ENCODE measurements at places on chromosomes 2 and 18.
A peak's percentile ranks its signal among the peaks of the same experiment; 100 is the strongest.

DNA sequence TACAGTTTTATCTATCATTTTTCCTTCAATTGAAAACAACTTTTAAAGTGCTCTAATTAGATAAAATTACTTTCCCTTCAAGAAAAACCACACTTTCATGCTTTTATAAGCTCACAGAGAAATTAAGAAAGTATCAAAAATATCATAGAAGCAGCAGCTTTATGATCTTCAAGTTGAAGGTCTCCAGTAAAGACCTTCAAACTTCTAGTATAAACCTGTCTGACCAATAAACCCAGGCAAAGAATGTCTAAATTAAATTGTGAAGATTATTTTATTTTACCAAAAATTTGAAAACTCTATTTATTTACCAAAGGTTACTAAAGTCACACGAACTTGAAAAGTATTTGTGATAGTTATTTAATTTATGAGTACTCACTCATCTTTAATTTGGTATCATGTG lies 9.3 kb upstream of the SCTR start:
- no peak for DNase-seq

DNA sequence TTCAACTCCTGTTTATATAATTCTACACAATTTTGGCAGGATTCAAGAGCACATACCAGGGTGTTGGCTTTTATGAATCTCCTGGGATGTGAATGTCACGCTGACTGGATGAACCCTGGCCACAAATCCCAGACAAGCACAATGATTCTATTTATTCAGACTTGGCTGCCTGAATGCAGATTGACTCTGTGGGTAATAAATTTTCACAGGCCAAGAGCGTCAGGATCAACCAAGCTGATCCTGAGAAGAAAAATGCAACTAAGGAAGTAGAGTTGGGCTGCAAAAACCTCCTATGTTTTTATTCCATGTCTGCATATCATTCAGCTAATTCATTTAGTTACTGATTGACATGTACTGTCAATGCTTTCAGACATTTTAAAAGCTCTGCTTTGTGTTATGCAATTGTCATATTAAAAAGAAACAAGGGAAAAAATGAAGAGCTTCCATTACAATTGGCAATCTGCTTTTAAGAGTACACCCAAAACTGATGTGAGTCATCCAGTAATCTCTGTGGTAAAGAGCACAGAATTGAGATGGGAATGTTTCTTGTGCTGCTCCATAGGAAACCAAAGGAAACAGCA lies 173.0 kb upstream of the REV1 start:
- DNase-seq: no peak

GRCh38 chr2:31347750-31348149 lies 66.8 kb downstream of the XDH start:
- DNase-seq: no peak

GRCh38 chr2:148282201-148282600 lies 261.3 kb downstream of the MBD5 start:
- no peak for DNase-seq

DNA sequence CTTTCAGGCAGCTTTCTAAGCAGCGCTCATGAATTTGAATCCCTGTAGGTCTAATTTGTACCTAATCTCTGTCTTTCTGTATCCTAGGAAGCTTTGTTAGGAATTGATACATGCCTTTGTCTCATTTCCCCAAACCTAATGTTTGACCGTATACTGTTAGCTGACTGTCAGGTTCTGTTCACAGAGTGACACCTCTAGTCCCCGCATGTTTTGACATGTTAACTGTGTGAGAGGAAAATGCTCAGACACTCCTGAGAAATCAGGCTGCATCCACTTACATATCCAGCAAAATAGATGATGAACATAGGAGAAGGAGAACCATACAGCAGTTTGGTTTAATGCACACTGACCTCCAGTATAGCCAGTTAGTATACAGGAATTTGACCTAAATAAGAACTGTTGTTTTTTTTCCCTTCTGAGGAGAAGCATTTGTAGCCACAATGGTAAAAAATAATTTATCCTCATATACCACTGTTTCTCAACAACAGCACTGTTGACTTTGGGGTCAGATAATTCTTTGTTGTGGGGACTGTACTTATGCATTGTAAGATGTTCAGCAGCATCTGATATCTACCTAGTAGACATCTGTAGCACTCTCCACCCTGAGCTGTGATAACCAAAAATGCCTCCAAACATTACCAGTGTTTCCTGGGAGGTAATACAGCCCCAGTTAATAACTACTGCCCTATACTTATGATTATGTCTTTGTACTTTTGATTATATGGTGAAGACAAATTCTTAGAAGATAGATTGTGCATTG lies 130.9 kb downstream of the NCOA1 start:
- DNase-seq: no peak

DNA sequence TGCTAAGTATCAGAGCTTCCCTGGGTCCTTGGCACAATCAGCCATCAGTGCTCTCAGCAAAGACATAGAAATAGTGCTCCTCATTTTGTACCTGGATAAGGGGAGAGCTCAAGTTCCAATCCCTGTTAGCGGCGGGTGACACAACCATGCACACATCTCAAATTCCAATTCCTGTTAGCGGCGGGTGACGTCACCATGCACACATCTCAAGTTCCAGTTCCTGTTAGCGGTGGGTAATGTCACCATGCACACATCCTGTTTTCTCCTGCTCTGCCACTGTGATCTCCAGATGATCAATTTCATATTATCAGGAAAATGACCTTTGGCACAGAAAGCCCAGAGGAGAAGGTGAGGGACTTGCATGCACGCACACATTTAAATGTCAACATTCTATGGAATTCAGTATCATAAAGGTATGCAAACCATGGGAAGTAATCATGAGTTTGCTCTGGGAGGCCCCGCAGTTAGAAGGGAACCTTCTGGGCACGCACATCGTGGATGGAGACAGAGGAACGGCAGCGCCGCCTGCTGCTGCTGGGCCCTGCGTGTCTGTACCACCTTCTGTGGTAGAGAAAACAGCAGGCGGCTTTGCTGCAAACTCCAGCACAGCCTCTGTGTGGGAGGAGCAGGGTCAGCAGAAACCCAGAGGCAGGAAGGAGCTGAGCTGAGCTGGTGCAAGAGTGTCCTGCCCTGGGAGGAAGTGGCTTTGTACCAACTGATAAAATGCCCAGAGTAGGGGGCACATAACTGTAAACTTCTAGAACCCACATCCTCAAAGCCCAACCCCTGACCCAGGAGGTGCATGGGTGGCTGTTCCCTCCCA lies 77.8 kb downstream of the MBP start:
- DNase-seq: peak; percentile 81

DNA sequence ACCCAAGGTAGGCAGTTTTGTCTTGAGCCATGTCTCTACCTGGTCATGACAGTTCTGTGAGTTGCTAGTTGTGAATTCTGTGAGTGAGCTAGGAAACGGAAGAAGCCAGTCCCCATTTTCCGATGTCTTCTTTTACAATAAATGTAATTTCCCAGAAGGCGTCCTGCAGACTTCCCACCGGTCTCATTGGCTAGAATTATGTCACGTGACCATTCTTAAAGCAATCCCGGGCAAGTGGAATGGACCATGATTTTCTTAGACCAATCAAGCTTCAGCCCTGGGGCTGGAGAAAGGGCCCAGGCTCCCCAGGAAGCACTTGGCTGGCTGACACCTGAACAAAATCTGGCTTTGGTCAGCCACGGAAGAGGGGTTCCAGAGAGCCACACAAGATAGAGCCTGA lies 10.6 kb downstream of the TMEM178A start:
- DNase-seq: no peak

- no peak for DNase-seq
These were observed 85.6 kb downstream of the IKZF2 start for GRCh38 chr2:213065583-213066442.

DNA sequence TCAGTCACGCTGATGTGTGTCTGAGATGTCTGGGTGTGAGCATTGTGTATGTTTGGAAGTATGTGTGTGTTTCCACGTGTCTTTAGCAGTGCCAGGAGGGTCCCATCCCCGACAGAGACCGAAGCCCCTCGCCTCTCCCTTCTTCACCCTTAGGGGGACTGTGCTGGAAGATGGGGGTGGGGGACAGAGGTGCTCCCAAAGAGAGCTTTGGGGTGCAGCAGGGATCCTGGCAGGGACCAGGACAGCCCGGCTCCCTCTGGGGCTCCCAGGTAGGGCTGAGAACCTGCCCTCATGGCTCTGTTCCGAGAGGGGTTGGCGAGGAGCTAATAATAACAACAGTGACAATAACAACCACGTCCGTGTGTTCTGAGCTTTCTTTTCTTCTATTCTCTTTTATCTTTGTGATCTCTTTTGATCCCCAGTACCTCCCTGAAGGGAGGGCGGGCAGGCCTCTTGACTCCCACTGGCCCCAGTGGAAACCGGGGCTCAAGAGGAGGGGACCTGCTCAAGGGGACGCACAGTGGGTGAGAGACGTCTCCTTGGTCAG lies 57.6 kb downstream of the SMAD7 start:
- DNase-seq: no peak

DNA sequence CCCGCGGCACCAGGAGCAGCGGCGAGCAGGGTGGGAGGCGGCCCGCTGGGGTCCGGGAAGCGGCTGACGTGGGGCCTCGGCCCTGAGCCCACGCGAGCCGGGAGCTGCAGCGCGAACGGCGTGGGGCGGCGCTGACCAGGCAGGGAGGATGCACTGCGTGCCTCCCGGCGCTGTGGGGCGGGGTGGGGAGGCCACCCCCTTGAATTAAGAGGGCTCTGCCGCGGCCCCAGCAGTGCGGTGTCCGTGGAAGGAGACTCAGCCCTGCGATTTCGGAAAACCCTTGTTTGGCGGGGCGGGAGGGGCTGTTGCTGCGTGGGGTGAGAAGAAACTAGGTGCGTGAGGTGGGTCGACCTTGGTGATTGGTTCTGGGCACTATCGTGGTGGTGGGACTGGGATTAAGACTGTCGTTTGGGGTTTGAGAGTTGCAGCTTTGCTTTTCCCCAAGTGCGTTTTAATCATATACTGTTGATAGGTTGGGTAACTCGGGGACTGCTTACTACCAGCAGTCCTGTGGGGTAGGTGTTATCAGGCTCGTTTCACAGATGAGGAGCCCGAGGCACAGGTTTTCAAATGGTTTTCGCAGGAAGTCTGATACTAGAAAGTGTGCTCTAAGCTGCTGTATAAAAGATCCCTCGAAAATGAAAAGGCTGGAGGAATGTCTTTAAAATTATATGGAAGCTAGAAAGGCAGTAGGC lies 722 bp downstream of the ACSL3 start:
- peak; percentile 55 for DNase-seq

GRCh38 chr2:1571477-1572417 lies 158.5 kb downstream of the TPO start:
- DNase-seq: no peak

DNA sequence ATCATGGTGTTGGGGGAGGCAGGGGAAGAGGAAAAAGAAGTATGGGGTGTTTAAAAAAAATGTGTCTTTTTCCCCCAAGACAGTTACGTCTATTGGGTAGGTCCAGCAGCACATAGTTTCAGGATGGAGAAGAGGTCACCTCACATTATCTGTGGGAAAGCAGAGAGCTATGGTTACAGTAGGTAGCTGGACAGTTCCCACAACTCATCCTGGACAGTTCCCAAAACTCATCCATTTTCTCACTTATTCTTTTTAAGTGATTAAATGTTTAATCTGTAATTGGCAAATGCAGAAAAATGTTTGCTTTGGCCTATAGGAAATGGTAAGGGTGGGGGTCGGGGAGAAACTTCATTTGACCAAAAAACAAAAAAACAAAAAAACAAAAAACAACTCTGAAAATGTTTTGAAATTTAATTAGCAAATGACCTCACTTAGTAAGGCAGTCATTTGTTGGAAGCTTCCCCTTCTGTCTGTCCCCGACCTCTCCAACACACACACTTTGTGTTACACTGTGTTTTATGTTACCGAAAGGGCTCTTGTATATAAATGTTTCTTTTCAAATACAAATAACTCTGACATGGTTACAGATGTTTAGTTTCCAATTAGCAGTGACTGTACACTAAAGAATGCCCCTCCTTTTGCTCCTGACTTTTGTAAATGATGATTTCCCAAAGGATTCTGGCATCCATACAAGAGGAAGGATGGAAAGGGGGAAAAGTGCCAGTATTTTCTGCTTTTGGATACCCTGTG lies 173.3 kb upstream of the ZFP36L2 start:
- no peak for DNase-seq

GRCh38 chr2:173124441-173124840 lies 48.8 kb downstream of the MAP3K20 start:
- DNase-seq: no peak

DNA sequence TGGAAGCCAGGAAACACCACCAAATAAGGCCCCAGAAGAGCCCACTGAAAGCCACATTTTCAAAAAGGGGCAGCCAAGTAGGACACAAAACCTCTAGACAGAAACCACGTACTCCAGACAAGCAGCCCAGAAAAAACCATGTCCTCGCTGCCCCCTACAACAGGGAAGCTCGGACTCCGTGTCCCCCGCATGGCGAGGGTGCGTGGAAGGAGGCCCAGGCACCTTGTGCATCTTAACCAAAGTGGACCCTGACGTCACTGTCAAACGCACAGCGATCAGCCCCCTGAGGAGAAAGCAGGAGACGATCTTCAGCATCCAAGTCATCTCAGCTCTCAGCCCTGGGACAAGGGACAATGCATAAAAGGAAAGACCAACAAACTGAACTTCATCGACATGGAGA lies 168.4 kb downstream of the EIPR1 start:
- DNase-seq: no peak

DNA sequence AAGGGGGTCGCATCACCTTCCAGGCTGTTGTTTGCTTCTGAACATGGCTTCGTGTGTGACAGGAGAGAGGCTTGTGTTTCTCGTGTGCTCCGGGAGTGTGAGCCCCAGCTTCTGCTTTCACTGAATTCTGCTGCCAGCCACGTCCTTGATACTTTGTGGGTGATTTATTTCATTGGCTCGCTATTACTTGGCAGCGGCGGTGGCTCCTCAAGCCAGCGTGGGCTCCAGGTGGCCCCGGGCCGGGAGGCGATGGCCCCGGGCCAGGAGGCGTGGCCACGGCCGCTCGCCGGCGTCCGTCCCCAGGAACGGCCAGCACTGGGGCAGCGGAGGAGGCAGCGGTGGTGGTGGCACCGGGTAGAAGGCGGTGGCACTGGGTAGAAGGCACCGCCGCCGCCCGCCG lies 63.1 kb downstream of the NAPG start:
- DNase-seq: no peak

- no peak for DNase-seq
These were observed 29.1 kb upstream of the PMAIP1 start for GRCh38 chr18:59870623-59871130.

DNA sequence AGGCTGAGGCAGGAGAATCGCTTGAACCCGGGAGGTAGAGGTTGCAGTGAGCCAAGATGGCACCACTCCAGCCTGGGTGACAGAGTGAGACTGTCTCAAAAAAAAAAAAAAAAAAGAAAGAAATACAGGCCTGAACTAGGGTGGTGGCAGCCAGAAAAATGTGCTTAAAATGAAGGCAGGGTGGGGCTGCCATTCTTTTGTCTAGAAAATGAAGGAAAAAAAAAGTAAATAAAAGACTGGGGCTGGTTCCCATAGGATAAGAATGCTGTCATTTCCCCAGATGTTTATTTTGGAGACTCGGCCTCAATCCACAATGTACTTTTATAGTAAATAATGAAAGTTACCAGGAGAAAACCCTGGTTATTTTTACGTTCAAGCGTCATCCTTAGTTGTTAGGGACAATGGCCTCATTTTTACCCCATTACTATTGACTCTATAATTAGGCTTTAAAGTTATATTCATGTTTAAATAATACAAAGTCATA lies 58.9 kb downstream of the ATP8B1 start:
- DNase-seq: no peak

Data from activated T-cell treated with anti-CD3 and anti-CD28 coated beads, Interleukin-2, amount 50 U/mL, for 48 hours (primary cell).